ENCODE measurements at places on chromosomes 7 and 10.

DNA sequence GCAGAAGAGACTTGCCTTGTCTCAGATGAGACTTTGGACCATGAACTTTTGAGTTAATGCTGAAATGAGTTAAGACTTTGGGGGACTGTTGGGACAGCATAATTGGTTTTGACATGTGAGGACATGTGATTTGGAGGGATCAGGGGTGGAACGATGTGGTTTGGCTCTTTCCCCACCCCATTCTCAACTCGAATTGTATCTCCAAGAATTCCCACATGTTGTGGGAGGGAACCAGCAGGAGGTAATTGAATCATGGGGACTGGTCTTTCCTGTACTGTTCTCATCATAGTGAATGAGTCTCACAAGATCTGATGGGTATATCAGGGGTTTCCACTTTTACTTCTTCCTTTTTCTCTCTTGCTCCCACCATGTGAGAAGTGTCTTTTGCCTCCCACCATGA, 229.7 kb upstream of the KCND2 start:
- DNase-seq = no peak

- DNase-seq = no peak
Observed at GRCh38 chr10:13684806-13685482, 98.2 kb downstream of the PRPF18 start.

GRCh38 chr10:85946713-85947326, 419.8 kb downstream of the GRID1 start:
- DNase-seq = no peak

DNA sequence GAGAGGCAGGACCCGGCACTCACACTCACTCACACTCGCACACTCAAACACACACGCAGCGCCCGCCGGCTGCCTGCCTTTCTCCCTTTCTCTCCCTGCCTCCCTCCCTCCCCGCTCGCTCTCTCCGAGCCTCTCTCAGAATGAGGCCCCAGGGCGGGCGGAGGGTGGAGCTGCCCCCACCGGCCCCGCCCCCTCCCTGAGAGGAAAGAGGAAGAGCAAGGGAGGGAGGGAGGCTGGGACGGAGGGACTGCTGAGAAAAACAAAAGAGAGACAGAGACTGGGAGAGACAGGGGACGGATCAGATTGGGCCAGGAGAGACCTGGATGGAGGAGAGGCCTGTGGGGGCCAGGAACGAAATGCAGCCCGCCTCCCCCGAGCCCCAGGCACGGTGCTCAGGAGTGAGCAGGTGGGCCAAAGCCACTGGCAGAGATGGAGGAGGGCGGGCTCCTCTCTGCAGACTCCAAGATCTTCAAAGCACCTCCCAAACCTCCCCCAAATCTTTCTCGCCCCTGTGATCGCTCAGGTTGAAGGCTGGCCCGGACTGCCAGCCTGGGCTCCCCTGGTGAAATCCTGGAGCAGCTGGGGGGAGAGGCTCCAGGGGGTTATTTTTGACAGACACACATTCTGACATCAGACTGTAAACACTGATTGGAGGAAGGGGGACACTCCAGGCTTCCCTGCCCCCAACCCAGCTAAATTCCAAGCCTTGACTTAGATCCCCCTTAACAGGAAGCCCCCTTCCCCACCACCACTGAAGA, 5.1 kb downstream of the LDB1 start:
- peak; percentile 59 for DNase-seq

GRCh38 chr7:99409806-99410205, 1.0 kb downstream of the BUD31 start:
- no peak for DNase-seq

DNA sequence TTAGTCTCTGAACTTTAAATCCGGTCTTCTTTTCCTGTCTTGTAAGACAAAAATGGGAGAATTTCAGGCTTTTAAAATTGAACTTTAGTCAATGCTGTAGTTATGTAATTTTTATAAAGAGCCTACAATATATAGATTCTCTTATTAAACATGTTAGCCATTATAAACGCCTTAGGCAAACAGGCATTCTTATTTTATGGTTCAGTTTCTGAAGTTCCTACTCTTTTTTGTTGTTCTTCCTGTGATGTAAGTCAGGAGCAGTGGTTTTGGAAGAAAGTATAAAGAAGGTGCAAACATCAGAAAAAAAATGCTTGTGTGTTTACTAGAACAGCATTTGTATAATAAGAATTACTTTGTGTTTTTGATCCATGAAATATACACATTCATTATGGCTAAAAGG, 41.6 kb downstream of the BICC1 start:
- no peak for DNase-seq

GRCh38 chr10:110404825-110405224, 92.9 kb upstream of the DUSP5 start:
- no peak for DNase-seq

DNA sequence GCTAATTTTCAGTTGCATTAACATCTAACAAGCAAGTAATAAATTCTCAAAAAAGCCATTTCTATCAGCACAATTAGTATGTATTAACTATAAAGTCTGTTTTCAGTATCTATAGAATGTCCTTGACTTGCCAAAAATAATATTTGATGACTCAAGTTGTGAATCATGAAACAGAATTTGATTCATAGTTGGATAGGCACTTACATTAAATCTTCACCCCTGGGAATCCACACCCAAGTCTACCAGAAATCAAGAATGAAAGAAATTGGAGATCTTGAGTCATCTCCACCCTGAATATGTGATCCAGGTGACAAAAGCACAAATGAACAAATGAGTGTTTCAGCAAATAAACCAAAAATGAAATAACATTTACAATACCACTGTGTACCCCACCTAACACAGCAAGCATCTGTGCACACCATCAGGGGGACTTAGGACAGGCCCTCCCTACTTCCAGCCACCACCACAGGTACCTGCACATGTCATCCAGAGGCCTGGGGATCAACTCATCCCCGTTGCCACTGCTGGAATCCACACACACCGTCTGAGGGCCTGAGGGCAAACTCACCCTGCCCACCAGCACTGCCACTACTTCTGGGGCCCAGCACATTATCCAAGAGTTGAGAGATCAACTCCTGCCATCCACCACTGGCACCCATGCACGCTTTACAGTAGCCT, 160.1 kb downstream of the MTERF1 start:
- DNase-seq = no peak

- DNase-seq = no peak
Observed at GRCh38 chr7:5450549-5451327, 27.1 kb upstream of the TNRC18 start.

DNA sequence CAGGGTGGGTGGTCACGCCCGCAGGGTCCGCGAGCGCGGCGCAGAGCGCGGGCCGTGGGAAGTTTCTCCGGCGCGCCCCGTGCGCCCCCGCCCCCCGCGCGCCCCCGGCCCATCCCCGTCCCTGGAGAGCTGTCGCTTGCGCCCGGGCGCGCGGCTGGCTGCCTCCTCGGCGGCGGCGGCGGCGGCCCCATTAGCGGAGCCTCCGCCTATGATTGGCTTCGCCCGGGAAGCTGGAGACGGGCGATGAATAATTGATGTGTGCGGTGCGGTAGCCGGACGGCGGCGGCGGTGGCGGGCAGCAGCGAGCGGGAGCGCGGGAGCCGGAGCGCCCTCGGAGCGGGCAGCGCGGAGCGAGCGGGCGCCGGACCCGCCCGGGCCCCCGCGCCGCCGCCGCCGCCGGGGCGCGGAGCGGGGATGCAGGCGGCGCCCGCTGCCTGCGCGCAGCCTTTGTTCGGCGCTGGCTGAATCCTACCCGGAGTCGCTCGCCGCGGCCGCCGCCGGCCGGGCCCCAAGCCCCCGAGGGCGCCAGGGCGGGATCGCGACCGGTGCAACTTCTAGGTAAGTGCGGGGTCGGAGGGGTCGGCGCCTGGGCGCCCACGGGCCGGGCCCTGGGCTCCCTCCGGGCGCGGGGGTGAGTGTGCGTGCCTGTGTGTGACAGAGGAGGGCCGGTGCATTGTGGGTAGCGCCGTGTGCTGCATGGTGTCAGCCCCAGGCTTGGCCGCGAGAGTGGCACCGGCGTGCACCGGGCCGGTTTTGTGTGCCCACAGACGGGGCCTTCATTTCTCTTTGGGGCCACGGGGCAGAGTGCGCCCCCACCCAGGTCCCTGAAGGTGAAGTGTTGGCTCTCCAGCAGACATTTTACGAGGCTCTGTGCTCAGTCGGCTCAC, 103.8 kb upstream of the PPIF start:
- DNase-seq = peak; percentile 40

DNA sequence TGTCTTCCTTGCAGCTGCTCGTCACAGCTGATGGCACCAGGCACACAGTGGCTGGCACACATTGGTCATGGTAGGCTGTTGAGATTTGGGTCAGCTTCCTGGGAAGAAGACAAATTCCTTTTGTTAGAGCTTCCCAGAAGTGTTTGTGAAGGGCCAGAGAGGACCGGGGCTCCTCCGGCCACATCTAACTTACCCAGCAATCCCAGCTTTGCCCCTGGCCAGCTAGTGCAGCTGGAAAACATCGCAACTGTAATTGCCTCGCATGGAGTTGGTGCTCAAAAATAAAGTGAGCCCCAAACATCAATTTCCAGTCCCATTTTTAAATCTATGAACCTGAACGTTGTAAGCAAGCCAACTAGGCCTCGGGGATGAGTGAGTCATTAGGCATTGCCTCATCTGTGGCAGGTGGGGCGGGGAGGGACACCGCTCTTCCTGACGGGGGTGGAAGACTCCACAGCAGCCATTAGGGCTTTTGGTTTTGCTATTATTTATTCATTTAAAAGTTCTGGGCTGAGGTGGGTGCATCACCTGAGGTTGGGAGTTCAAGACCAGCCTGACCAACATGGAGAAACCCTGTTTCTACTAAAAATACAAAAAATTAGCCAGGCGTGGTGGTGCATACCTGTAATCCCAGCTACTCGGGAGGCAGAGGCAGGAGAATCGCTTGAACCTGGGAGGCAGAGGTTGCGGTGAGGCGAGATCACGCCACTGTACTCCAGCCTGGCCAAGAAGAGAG, 12.4 kb downstream of the CPA5 start:
- no peak for DNase-seq

GRCh38 chr7:155553871-155554270, 7.5 kb upstream of the CNPY1 start:
- no peak for DNase-seq

DNA sequence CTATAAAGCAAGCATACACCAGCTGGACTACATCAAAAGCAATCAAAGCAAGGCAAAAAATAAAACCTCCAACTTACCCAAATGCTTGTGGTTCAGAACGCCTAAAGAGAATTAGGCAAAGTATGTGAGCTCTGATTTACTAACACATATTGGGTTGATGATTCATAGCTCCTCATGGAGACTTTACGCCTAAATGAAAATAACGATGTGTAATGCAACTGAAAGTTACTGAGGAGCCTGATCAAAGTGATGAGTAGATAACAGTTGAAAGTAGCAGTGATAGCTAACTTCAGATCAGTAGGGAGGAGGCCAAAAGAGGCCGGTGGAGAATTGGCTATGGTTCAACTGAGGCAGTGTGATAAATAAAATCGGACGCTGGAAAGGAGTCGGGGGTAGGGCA, 85.0 kb downstream of the MPP7 start:
- no peak for DNase-seq

GRCh38 chr7:107879400-107880035, 11.5 kb upstream of the DLD start:
- DNase-seq = peak; percentile 35

DNA sequence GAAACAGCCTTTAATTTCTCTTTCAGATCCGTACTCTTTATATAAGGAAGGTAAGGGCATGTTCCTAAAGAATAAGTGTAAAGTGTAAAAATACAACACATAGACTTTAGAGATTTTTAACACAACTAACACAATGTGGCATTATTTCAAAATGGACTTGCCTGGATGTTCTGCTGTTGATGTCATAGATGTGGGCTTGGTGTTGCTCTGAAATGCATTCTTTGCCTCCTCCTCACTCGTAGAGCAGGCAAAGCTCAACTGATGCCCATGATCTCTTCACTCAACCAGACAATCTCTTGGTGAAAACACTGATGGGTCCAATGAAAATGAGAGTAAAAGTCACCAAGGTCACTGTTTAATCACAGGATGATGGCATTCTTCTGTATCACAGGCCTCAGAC, 174.2 kb upstream of the TCERG1L start:
- no peak for DNase-seq

- DNase-seq = no peak
Observed at GRCh38 chr10:3702569-3702968, 82.4 kb downstream of the KLF6 start.

DNA sequence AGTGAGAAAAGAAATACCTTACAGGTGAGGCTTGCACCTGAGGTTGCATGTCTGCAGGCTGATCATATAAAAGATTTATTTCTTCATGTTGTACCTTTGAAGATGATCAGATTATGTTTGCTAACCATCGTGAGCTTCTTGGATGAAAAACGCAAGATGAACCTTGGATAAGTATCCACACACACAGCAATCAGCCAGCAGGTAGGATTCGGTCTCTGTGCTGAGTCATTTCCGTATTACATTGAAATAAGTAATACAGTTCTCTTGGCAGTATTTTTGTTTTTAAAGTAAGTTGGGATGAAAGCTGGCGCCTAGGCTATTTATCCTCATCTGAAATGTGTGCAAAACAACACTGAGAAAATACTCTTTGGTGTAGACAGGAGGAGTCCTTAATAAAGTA, 109.0 kb upstream of the PRKCQ start:
- DNase-seq = no peak

GRCh38 chr10:92493362-92493761, 80.5 kb downstream of the IDE start:
- DNase-seq = no peak

DNA sequence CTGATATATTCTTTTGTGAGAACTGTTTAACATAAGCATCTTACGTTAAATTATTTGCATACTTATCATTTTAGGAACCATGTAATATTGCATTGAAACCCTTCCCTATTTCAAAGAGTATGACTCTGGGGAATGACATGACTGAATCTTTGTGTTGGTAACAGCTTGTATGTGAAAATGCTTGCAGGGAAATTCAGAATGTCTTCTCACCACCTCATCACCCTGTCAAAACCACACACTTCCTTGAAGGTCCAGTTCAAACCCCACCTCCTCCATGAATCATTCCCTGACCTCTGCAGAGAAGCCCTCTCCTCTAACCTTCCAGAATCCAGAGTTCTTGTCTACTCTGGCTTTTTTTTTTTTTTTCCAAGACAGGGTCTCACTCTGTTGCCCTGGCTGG, 26.3 kb upstream of the NKX2-3 start:
- DNase-seq = no peak

DNA sequence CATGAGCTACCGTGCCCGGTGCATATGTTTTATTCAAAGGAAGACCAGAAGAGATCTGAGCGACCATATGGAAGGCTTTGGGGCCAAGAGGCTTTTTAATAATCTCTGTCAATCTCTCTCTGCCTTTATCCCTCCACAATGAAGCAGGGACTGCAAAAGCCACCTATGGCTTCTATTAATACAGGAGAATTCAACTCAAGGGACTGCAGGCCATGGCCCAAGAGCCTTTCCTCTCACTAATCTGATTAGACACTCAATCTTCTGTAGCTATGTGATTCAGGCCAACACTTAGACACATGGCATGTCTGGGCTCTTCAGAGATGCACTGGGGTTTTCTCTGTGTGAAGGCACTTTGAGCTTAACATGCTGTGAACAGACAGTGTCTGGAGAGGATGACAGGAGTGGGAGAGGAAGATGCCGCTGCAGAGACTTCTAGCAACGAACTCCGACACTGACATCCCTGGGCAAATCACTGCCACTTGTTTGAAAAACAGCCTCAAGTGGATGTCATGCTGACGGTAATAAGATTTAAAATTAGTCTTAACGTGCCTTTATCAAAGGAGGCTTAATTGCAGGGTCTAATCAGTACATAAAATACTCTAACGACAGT, 114.4 kb upstream of the AOAH start:
- no peak for DNase-seq

- no peak for DNase-seq
Observed at GRCh38 chr7:20601121-20601520, 14.3 kb upstream of the ABCB5 start.
